Neural crest cell (in vitro differentiated cells): ENCODE measurements at places on chromosomes 6 and 20.

- no peak for DNase-seq
Observed at GRCh38 chr6:110509617-110510241, 33.3 kb upstream of the SLC22A16 start.

DNA sequence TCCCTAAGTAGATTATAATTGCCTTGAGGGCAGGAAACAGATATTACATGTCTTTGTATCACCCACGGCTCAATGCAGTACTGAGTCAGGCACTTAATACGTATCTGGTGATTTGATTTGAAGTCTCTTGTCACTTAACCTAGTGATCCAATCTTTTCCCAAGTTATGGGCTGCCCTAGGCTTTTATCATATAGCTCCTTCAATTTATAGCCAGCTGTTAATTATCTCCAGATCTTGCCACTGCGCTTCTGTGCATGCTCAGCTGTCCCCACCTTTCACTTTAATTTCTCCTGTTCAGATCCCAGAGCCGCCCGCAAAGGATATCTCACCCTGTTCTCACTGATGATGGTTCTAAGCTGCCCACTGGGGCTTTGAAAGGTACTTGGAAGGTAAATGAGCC is 41.9 kb downstream of the SNHG17 start:
- no peak for DNase-seq

- DNase-seq: no peak
Observed at GRCh38 chr6:125197795-125198269, 44.3 kb downstream of the TPD52L1 start.

GRCh38 chr6:107305391-107305790 is 154.0 kb downstream of the PDSS2 start:
- no peak for DNase-seq

DNA sequence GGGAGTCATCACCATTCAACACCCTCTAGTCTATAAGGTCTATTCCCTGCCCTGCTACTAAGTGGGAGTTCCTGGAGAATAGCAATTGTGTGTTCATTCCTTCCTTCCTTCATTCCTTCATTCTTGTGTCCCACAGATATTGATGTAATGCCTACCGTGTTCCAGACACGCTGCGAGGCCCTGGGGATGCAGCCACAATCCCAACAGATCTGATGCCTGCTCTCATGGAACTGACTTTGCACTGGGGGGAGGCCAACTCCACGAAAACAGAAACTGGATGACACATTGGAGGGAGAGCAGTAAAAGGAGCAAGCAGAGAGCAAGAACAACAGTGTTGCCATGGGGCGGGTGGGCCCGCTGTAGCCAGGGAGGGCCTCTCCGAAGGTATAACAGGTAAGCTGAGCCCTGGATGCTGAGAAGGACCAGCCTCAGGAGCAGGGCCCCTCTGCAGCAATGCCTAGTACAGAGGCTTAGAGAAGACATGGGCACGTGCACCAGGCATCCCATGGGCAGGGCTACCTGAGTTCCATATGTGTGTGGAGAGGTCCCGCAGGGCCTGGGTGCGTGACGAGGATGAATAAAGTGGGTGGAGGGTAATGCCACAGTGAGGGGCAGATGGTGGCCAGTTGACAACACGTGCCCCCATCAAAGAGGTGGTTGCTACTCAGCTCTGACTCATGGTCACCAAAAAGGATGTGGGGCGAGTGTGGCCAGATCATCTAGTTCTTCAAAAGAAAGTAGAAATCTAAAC is 173.9 kb downstream of the NFATC2 start:
- DNase-seq: no peak

- DNase-seq: no peak
Observed at GRCh38 chr6:142913036-142913510, 31.9 kb downstream of the HIVEP2 start.

DNA sequence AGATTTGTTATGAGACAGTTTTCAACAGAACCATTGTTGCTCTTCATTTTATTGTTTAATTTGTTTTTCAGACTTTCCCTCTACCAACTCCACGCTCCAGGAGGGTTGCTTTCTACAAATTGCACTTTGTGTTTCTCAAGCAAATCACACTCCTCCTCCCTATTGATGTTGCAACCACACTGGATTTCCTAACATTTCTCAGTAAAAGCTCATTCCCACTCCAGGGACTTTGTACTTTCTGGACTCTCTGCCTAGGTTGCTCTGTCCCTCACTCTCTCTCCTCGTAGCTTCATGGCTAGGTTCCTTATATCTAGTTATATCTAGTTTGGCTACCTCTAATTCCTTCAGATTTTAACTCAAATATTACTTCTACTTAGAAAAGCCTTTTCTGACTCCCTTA is 20.3 kb downstream of the PGK2 start:
- no peak for DNase-seq

DNA sequence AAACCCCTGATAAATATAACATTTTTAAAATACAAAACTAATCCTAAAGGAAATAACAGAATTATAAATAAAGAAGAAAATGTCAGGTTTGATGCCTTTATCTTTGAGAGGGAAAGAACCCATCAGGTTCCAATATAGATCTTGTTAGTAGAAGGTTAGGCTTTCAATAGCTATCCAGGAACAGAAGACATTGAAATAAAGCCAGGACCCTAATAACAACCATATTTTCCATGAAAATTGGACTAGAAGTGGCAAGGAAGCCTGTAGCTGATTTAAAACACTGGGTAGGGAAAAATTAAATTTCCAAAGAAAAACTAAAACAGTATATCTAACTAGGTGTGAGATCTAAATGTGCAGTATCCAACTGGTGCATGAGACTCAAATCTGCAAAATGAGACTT is 185.2 kb upstream of the STXBP5 start:
- no peak for DNase-seq

- DNase-seq: no peak
Observed at GRCh38 chr6:148973538-148974208, 226.8 kb downstream of the UST start.

GRCh38 chr20:57805747-57806146 is 95.9 kb upstream of the PMEPA1 start:
- DNase-seq: no peak

GRCh38 chr6:117409420-117409819 is 16.3 kb downstream of the ROS1 start:
- DNase-seq: no peak

DNA sequence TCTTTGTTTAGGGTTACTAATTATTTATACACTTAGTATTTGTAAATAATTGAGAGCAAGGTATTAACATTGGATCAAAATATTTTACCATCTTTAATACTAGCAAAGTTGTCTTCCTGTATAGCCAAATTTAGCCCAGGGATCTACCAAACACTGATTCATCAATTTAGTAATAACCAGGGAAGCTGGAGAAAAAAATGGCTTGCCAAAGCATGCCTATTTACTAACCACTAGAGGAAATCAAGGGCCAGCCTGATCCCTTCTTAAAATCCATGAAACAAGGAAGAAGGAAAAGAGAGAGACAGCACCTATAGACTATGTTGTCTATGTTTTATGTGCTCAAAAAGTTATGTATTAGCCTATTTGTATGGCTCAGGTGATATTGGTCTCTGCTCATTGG is 450.3 kb upstream of the GJE1 start:
- no peak for DNase-seq

DNA sequence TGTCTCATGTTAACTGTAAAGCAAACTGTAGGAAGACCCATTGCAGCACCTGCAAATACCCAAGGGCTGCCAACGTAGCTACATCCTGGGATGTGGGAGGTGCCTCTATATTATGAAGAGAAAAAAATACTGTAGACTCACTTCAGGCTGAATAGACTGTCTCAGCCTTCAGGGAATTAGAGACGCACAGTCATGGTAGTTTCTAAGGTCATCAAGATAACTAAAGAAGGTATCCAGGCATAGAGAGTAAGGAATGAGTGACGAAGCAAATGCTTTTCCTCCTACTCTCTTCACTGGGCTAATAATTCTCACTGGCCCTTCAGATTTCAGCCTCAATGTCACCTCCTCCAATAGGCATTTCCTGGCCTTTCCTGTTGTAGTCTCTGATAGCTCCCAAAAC is 121.6 kb upstream of the ECI2 start:
- no peak for DNase-seq

GRCh38 chr6:42101186-42101657 is 41.2 kb downstream of the C6orf132 start:
- no peak for DNase-seq

DNA sequence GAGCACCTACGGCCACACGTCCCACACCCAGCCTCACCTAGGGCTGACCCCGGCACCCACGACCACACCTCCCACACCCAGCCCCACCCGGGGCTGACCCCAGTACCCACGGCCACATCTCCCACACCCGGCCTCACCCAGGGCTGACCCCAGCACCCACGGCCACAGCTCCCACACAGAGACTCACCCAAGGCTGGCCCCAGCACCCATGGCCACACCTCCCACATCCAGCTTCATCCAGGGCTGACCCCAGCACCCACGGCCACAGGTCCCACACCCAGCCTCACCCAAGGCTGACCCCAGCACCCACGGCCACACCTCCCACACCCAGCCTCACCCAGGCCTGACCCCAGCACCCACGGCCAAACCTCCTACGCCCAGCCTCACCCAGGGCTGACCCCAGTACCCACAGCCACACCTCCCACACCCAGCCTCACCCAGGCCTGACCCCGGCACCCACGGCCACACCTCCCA is 36.7 kb downstream of the NINL start:
- no peak for DNase-seq

DNA sequence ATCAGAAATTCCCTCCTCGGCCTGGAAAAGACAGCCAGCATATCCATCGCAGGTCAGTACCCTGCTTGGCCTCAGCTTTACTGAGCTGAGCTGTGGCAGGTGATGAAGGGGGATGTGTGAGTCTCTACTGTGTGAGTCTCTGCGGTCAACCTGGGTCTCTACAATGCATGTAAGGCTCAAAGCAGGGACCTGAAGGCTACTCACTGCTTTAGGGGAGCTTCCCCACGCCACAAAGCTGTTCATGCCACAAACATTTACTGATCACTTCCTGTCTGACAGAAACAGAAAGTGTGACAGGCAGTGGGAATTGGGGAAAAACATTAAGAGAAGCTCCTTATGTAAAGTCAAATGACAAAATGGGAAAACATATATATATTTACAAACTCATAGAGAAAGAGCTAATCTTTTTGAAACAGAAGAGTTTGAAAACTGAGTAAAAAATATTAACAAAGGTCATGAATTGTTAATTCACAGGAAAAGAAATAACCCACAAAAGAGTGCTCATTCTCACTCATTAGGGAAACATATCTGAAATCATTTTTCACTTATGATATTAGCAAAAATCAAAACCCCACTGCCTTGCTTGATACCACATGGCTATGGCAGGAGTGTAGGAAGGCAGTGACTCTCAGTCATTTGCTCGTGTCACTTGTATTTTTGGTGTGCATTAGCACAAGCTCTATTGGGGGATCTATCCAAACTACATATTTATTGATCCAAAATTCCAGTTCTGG is 5.8 kb downstream of the BTN3A3 start:
- DNase-seq: no peak

- DNase-seq: peak; percentile 14
Observed at GRCh38 chr20:32344835-32345506, 13.2 kb upstream of the ASXL1 start.

DNA sequence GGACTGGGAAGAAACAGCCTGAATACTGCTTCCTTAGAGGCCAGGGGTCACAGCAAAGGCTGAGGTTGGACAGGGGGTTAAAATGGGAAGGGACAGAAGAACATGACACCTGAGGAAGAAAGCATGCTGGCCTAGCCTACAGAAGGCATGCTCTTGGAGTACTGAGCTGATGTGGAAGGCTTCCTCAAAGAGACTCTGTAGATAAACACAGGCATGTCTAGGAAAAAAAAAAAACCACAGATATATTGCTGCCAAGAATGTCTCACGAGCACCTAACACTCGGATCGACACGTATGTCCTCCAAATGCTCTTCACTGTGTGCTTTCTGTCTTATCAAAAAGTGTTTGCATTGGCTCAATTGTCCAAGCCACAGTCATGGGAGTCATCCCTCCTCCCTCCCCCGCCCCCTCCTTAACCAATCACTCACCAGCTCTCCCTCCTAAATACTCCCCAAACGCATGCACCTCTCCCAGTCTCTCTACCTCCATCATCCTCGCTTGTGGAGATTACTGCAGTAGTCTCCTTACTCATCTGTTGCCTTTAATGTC is 101.1 kb upstream of the LRFN2 start:
- no peak for DNase-seq

DNA sequence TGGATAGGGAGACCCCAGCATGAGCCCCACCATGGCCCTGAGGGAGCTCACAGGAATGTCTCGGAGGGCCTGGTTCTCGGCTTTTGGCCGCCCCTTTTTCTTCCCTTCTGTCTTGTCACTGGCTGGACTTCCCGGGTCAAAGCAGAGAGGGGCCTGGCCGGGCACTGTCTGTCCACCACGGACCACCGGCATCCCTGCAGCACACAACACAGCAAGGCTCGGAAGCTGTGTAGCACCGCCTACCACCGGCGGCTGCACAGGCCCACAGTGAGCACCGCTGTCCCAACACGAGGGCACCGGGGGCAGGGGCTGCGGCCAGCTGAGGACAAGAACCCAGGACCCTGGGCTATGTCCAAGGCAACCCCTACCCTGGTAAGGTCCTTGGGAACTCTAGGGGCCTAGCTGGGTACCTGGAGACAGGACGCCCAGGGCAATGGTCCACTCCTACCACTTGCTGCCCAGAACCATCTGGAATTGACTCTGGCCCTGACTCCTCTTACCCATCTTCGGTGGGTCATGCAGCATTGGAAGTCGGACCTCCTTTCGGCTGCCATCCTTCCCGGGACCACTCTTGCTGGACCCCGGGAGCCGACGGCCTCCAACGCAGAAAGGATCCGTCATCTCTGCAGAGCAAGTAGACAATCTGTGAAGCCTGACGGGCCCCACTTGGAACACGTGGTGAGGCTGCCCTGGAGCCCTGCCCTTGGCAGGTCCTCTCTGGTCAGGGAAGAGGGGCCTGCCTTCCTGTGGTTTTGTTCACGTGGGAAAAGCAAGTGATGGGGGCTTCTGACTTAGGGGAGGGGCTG is 2.2 kb downstream of the ZNF512B start:
- no peak for DNase-seq

GRCh38 chr6:80249897-80250296 is 143.4 kb downstream of the BCKDHB start:
- DNase-seq: no peak

- no peak for DNase-seq
Observed at GRCh38 chr6:87498048-87498447, 25.3 kb downstream of the SLC35A1 start.

DNA sequence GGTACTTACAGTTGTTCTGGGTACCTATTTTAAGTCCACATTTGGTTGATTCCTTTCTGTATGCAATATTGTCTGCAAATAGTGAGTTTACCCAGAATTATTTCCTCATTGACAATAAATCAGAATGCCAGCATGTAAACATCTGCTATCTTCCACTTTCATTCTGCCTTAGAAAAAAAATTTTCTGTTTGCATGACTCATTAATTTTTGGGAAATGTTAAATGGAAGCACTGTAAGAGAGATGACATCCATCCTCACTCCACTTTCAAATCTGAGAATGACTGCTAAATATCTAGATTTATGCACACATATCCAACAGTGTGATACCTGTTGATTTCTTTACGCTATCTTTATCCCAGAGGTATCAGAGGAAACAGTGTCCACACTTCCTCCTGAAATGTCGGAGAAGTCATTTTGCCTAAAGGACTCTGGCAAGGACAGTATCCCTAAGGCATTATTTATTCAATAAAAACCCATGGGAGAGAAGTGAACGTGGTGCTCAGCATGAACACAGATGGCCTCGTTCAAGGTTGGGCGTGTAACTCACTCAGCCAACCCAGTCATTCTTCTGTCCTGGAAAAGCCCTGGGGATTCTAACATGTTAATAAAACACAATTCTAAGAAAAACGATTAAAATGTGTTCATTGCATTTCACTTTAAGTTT is 780.9 kb downstream of the QKI start:
- DNase-seq: no peak
